Dermis microvascular lymphatic vessel endothelial cell (primary cell): ENCODE measurements at places on chromosomes 5 and 9. TPM values are rescaled to one million over a fixed set of nuclear protein-coding genes. Genes with fewer than 3 reads are reported as not detected.

DNA sequence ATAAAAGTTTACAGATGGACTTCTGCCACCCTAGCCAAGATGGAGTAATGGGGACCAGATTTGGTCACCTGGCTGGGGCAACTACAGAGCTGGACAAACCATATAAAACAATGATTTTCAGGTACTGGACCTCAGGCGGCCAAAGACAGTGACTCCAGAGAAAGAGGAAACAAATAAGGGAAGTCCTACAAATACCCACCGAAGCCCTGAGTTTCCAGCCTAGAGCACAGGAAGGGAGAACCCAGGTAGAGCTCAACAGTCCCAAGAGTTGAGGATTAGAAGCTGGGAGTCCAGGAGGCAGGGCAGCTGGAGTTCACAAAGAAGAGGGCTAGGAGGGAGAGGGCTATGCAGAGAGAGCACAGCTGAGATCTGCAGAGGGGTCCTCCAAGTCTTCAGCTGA, 106.7 kb upstream of the NR5A1 start:
- no peak for DNase-seq

GRCh38 chr5:164600274-164600673, 1094.9 kb downstream of the MAT2B start:
- no peak for DNase-seq

DNA sequence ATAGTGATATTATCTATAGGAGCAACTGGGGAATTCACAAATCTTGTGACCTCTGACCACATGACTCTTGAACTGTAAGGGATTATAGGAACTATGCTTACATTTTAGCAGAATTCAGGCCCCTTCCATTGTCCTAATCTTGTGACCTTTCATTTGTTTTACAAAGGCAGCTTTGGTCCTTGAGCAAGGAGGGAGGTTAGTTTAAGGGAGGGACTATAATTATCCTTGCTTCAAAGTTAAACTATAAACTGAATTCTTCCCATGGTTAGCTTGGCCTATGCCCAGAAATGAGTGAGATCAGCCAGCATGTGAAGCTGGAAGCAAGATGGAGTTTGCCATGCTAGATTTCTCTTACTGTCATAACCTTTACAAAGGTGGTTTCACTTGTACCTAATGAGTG, 51.2 kb downstream of the TARS1 start:
- DNase-seq: no peak

DNA sequence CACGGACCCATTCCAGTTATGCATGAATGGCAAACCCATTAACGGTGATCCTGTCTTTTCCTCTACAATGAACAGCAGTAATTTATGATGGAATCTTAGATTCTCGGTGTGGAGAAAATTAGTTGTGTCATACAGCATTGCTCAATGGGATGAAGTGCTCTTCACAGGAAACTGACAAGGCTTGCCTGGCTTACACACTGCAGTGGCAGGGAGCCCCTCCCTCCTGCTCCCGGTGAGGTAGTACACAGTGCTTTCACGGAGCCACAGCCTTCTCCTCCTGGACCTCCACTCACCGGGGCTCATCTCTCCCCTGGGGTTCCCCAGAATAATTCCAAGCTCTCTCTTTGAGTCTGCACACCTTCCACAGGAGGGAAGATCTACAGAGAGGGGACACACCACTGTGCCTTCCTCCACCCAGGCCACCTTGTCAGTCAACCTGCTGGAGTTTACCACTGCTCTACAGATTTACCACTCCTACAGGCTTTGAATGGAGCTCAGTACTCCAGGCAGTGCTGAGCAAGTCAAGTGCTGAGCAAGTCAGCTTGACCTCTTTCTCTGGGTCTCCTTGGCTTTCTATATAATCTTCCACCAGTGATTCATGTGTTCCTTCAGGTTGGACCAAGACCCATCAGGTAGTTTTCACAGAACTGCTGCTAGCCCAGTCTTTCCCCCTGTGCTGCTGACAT, 59.1 kb upstream of the TBC1D2 start:
- no peak for DNase-seq

GRCh38 chr9:99624499-99625233, 197.0 kb upstream of the NR4A3 start:
- DNase-seq: no peak

- DNase-seq: peak; percentile 99
Measured at GRCh38 chr9:81759680-81760215, 70.4 kb upstream of the TLE1 start.

DNA sequence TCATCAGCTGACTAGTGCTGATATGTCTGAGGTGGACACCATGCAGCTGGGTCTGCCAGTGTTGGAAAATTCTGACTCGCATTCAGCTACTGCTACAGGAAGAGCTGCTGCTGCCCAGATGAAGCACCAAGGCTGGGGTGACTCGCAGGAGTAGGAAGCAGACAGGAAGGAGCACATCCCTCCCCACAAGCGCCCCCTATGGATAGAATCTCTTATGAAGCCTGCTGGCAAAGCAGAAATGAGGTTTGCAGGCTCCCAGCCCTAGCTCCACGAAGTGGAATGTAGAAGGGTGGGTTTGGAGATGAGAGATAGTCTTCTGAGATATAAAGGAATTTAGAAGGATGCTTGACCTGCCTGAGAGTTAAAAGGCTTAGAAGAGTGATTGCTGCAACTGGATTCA, 443.0 kb downstream of the ACTL7B start:
- DNase-seq: no peak

GRCh38 chr9:133105461-133105770, 15.6 kb downstream of the RALGDS start:
- DNase-seq: no peak

DNA sequence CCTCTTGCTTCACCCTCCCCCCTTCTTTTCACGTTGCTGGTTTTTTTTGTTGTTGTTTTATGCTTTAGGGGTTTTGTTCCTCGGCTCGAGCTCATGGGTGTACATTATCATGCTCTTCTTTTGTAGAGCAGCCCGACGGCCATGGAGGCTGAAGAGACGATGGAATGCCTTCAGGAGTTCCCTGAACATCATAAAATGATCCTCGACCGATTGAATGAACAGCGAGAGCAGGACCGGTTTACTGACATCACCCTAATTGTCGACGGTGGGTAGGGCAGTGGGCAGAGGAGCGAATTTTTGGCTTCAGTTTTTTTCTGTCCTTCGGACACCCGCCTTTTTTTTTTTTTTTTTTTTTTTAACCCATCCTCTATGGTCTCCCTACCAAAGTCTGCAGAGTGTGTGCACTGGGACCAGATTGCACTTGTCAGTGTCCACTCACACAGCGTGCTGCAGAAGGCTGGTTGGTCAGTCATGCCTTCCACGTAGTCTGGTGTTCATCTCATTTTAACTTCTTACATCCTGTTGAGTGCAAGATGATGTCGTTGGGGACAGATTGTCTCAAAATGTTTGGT, 1.3 kb downstream of the ZNF131 start:
- peak; percentile 7 for DNase-seq

- DNase-seq: no peak
Measured at GRCh38 chr5:172078726-172079345, 72.4 kb upstream of the FBXW11 start.

GRCh38 chr9:137217276-137218211, 4.5 kb downstream of the RNF208 start:
- DNase-seq: no peak

GRCh38 chr9:94159069-94159939, 75.0 kb downstream of the PTPDC1 start:
- DNase-seq: no peak

DNA sequence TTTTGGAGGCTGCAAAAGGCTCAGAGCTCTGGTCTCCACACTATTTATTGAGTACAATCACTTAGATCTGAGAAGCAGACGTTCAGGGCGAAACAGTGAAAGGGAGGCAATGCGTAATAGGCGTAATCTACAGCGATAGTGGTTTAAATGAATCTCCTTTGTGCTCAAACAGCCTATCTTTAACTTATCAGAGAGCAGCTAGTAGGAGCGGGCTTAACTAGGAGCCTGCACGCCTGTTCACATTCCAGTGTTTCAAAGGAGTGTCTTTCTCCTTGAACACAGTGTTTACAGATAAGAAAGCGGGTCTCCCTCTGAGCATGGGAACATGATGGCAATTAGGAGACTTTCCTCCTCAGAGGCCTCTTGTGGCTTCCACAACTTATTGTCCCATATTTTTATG, 49.4 kb downstream of the AP3B1 start:
- DNase-seq: no peak

GRCh38 chr9:98255061-98255577, 330 bp downstream of the TBC1D2 start:
- no peak for DNase-seq

GRCh38 chr5:78756858-78757257, 108.3 kb upstream of the LHFPL2 start:
- DNase-seq: no peak

GRCh38 chr9:13806714-13807113, 507.2 kb downstream of the NFIB start:
- DNase-seq: no peak

DNA sequence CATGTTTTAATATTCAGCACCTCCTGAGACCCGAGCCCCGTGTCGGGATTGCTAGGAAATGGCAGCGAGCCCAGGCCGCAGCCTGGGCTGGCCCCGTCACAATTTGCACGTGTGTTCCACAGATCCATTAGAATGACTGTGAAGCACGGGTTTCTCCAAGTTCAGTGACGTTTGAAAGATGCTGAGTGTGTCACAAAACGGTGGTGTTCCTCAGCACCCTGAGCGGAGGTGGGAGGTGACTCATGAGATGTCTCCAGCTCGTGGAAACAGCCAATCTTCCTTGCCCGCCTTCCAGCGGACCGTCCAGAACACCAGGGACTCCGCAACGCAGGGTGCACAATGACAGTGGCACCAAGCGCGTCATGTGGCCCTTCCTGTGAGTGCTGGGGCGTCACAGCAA, 412.8 kb downstream of the IRX2 start:
- no peak for DNase-seq

DNA sequence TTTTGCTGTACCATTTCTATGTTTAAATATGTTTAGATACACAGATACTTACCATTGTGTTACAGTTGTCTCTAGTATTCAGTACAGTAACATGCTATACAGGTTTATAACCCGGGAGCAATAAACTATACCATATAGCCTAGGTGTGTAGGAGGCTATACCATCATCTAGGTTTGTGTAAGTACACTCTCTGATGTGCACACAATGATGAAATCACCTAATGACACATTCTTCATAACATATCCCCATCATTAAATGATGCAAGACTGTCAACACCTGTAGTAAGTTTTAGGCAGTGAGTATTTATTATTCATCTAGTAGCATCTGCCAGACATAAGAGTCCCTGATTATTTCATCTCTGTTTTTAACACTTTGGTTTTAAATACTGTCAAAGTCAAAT, 7.3 kb upstream of the DHFR start:
- DNase-seq: no peak

DNA sequence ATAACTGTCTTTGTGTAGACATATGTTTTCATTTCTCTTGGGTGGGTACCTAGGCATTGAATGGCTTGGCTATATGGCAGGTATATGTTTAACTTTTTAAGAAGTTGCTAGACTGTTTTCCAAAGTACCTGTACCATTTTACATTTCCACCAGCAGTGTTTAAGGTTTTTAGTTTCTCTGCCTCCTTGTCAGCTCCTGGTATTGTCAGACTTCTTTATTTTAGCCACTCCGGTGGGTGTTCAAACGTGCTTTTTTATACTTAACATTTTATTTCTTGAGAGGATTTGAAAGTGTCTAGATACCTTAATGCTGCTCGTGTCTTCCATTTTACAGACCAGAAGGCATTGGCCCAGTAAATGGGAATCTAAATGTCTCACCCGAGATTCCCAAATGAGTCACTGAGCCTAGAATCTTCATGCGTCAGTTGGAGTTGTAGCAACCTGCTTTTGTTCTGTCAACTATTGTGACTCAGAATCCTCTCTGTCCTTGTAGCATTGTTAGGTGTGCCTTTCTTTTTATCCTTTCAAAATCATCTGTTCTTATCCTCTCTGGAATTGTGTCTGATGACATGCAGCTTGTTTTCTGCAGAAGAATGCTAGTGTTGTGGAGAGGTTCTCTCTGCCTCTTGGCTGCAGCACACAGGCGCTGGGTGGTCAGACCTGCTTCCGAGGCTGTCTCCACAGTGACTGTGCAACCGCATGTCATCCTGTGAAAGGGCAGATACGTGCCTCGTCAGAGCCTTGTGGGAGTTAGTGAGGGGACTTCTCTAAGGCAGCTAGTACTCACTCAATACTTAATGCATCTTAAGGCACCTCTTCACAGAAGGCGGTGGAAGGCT, 291.8 kb downstream of the AOPEP start:
- DNase-seq: peak; percentile 91

DNA sequence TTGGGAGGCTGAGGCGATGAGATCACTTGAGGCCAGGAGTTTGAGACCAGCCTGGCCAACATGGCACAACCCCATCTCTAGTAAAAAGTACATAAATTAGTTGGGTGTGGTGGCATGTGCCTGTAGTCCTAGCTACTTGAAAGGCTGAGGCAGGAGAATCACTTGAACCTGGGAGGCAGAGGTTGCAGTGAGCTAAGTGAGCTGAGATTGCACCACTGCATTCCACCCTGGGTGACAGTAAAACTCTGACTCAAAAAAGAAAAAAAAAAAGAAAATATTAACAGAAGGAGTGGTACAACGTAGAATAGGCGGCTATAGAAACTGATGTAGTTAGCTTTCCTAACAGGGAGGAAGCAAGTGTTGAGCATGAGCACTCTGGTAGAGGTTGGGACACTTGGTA, 59.9 kb downstream of the PBX3 start:
- no peak for DNase-seq

DNA sequence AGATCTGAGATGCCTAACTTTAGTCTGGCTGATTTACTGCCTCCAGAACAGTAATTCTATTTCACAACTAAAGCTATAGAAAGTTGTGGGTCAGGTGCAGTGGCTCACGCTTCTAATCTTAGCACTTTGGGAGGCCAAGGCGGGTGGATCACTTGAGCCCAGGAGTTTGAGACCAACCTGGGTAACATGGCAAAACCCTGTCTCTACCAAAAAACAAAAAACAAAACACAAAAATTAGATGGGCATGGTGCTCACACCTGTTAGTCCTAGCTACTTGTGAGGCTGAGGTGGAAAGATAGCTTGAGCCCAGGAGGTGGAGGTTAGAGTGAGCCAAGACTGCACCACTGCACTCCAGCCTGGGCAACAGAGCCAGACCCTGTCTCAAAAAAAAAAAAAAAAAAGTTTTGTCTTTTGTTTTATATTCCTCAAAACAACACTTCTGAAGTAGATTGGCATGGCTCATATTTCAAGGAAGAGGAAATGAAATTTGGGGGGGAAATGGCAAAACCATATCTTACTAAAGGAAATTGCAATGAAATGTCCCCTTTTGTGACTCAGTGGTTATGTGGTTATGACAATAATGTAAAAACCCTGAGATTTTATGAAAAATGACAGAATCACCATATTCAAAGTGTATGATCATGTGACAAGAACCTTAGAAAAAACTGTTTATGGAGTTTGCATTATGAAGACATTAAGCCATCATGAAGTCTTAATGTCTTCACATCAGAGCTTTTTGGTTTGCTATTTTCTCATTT, 16.2 kb downstream of the FNBP1 start:
- DNase-seq: no peak

ELP1 gene
- total RNA-seq: 25.5 and 28.3 TPM in 2 replicates

GLIPR2 gene
- 57.9 and 108 TPM in 2 replicates for total RNA-seq

RNF180 gene
- 1.2 and 2.9 TPM in 2 replicates for total RNA-seq

RRAGA gene
- total RNA-seq: 28.1 and 53.9 TPM in 2 replicates

TICAM2 gene
- total RNA-seq: 0.13 and 0.25 TPM in 2 replicates

PTPDC1 gene
- total RNA-seq: 3.6 and 4.7 TPM in 2 replicates

SPAAR gene
- 0.76 and 2.8 TPM in 2 replicates for total RNA-seq

OGN gene
- not detected in 2 replicates for total RNA-seq

BASP1 gene
- 1.3 and 2.4 TPM in 2 replicates for total RNA-seq

ESM1 gene
- total RNA-seq: 69.5 and 73.0 TPM in 2 replicates

ADGRD2 gene
- total RNA-seq: not detected in 2 replicates

GAPT gene
- total RNA-seq: not detected in 2 replicates

CCNB1 gene
- total RNA-seq: 37.0 and 115 TPM in 2 replicates

SPAG8 gene
- total RNA-seq: not detected in 2 replicates

AQP7 gene
- not detected in 2 replicates for total RNA-seq

LCN10 gene
- 0.13 TPM in 1 of 2 replicates, not detected in the other for total RNA-seq

NR6A1 gene
- 0.77 and 1.4 TPM in 2 replicates for total RNA-seq
